ENCODE measurements at places on chromosomes 16 and 17.
A peak's percentile ranks its signal among the peaks of the same experiment; 100 is the strongest.

DNA sequence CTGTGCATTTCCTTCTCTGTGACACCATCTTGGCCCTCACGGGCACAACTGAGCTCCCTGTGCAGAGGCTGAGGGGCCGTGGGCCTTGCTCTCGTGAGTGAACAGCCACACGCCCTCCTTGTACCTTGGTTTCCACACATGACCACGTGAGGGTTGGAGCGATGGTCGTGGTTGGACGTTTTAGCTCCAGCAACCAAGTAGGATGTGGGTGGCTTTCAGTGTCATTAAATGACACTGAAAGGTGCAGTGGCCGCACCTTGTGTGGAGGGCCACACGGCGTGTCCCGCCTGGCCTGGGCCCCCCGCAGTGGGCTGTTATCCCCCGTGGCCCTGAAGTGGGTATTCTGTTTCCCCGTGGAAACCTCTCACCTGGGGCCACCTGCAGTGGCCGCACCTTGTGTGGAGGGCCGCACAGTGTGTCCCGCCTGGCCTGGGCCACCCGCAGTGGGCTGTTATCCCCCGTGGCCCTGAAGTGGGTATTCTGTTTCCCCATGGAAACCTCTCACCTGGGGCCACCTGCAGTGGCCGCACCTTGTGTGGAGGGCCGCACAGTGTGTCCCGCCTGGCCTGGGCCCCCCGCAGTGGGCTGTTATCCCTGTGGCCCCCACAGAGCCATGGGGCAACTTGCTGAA lies 28.2 kb downstream of the ACSF3 start:
- DNase-seq = no peak

DNA sequence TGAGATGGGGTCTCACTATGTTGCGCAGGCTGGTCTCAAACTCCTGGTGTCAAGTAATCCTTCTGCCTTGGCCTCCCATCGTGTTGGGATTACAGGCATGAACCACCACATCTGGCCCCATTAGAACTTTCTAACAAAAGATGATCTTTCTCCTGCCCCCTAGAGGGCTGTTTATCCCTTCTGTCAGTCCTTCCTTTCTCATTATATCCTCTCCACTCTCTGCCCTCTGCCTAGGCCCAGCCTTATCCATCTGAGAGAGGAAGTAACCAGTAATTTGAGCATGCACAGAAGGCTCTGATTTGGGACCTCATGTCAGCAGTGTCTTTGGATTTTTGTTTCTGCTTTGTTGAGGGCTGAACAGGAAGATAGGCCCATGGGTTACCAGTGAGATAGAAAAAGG lies 4.4 kb upstream of the DHX40 start:
- DNase-seq = no peak

DNA sequence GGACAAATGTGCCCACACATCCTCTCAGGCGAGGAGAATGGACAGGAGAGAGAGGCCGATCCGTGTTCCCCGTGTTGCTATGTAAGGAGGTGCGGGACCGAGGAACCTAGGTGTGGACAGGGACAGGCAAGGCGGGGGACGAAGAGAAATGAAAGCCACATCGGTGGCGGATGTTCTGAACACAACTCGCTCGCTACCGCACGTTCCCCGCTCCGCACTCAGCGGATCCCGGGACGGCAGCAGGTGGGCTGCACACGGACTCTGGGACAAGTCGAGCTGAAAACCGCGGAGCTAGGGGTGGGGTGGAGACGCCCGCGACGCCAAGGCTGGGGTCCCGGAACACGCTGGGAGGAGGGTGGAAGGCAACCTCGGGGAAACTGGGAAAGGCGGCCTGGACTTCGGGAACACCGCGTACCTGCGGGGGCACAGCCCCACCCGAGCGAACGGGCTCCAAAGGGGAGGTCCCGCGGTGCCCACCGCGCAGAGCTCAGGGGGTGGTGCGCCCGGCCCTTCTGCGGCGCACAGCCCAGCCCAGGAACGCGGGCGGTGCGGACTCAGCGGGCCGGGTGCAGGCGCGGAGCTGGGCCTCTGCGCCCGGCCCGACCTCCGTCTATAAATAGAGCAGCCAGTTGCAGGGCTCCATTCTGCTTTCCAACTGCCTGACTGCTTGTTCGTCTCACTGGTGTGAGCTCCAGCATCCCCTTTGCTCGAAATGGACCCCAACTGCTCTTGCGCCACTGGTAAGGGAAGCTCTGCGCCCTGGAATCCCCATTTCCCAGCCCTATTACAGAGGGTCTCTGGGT lies at the start of gene MT1E:
MT1E (plus strand) TSS at position 642 of the 803 bp plus-strand sequence; CDS start at position 713, 71 bp downstream.
- DNase-seq = peak; percentile 95

- no peak for DNase-seq
These were observed 1.5 kb upstream of the ELOB start for GRCh38 chr16:2778630-2778958.

DNA sequence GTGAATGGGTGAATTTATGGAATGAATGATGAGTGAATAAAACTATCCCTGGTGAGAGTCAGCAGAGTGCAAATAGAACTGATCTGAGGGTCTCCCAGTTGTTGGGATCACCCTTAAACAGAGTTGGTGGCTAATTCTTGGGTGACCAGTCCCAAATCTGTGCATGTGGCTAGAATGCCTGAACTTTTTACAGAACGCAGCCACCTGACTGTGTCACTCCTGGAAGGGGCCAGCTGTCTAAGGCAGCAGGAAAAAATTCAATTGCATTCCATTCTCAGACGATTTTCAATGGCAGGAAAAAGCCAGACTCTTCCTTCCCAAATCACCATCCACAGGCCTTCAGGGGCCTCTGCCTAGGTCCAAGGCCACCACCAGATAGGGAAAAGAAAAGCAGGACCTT lies 43.5 kb downstream of the BEAN1 start:
- peak; percentile 27 for DNase-seq

GRCh38 chr17:147796-148740 lies 10.7 kb downstream of the SCGB1C2 start:
- DNase-seq = peak; percentile 46

DNA sequence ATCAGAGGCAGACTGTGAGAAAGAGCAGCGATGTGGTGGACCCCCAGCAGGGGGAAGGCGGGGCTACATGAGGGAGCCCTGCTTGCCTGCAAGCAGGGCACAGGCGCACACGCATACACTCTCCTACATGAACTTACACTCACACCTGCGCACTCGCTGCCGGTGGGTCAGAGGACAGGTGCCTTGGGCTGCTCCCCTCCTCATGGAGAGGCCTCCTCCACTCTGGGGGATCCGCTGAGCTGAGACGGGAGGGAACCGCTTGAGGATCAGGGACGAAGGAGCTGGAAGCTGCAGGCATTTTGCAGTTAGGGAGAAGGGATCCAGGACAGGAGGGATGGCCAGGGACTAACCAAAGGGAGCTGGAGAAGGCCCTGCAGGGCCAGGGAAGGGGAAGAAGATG lies 14.2 kb downstream of the OSBPL7 start:
- DNase-seq = peak; percentile 37

- no peak for DNase-seq
These were observed 7.0 kb downstream of the SGSH start for GRCh38 chr17:80212962-80213642.

DNA sequence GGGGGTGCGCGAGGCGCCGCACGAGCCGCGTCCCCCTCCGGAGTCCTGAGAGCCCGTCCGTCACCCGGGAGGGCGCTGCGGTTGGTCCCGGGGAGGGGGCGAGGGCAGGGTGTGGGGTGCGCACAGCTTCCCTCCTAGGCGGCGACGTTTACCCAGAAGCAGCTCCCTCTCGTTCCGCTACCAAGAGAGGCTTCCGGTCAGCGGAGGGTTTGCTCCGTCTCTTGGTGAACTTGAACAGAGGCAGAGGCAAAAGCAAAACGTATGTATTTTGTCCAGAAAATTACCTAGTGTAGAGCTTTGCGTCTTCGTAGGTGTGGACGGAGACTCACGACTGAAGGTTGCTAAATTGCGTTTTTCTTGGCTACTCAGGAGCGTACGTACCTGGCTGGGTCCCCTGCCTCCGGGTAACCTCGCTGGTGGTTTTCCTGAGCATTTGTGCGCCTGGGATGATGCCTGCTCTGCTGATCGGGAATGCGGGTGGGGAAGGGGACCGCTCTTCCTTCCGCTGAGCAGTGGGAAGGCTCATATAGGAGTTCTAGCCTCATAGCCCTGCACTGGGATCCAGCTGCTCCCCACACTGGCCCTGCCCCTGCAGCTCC lies 833 bp downstream of the WSCD1 start:
- DNase-seq = no peak

DNA sequence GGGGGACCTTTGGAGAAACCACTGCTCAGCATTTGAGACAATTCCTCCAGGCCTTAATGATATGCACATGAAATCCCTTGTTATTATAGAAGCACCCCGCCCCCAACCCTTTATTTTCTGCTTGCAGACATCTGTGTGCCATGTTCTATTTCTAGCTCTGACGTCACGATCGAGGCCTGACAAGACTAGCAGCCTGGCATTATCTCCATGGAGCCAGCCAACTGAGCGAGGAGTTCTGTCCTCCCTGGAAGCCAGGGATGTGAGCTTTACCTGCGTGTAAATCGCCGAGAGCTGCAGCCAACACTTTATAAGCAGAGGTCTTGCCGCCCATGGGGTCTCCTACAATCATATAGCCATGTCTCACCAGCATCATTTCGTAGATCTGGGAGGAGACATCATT lies 116.9 kb downstream of the DNAH3 start:
- no peak for DNase-seq

DNA sequence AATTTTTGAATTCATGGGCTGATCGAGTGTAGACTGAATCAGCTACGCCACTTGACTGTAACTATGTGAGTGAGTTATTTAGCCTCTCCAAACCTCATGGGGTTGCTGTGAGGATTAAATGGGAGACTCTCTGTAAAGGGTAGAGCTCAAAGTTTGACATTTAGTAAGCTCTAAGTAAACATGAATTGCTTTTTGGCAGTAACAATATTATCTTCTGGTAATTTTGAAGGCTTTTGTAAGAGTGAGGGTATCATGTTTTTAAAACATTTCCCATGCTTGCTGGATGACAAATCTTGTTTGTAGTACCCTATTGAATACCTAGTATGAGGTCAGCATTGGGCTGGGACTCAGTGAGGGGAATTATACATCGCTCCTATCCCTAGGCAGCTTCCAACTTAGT lies 35.3 kb downstream of the MRTFB start:
- DNase-seq = no peak

- DNase-seq = no peak
These were observed 93.3 kb upstream of the TOM1L1 start for GRCh38 chr17:54807331-54807730.

GRCh38 chr17:18963126-18964017 lies 11.4 kb downstream of the SLC5A10 start:
- DNase-seq = no peak

GRCh38 chr16:74734361-74735161 lies 33.9 kb upstream of the MLKL start:
- no peak for DNase-seq

- DNase-seq = peak; percentile 81
These were observed at the start of gene SLC46A1 for GRCh38 chr17:28405632-28406472. Gene SLC46A1 (minus strand): TSS chr17:28406212. CDS start chr17:28406114, 98 bp downstream.

GRCh38 chr17:64223931-64224629 lies 39.0 kb downstream of the TEX2 start:
- no peak for DNase-seq

DNA sequence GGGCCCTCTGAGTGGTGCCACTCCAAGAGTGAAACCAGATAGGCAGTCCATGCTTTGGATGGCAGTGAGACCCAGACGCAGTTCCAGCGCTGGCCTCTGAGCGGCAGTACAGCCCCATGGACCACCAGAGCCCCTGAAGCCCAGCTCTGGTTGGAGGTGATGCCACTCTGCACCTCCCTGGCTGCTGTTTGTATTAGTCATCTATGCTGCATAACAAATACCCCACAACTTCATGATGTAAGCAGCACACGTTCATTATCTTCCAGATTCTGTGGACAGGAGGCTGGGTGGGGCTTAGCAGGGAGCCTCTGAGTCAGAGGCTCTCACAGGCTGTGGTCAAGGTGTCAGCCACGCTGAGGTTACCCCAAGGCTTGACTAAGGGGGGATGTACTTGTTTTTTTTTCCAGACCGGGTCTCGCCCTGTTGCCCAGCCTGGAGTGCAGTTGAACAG lies 5.1 kb upstream of the NME4 start:
- DNase-seq = no peak

- no peak for DNase-seq
These were observed 83.3 kb downstream of the ABHD15 start for GRCh38 chr17:29483503-29483902.

- no peak for DNase-seq
These were observed 50.3 kb downstream of the MEOX1 start for GRCh38 chr17:43611230-43611969.

- no peak for DNase-seq
These were observed 66.8 kb downstream of the RTN4RL1 start for GRCh38 chr17:1958134-1958881.

DNA sequence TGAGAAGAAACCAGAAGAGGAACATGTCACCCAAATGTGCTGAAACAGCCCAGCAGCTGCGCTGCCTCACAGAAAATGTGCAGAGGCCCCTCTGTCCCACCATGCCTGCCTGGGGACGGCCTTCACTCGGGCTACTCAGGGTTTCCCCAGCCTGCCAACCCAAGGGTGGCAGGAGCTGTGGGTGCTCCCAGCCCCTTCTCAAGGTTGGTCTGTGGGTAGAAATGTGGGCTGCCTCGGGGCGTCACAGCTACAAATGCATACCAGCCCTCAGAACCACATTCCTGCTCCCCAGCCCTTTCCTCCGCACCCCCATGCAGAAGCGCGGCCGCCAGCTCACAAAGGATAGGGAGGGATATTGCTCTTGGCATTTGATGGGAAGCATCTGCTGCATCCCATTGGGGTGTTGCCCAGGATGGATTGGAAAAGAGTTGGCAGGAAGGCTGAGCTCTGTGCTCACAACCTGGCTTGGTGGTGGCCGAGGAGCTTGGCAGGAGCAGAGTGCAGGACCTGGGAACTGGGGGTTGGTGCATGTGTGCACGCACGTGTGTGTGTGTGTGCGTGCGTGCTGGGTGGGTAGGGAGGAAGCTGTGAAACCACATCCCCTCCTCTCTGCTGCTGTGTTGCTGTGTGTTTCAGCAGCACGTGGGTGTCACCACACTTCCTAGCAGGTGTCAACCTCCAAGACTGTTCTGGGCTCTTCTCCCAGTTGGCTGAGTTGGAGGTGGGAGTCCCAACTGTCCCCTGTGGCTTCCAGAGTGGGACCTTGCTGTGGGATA lies 304.4 kb downstream of the SEC14L1 start:
- DNase-seq = peak; percentile 91
